ENCODE measurements at places on chromosomes 16 and 17.

GRCh38 chr16:4746991-4747574 lies 12.7 kb downstream of the DNAAF8 start:
- no peak for DNase-seq

DNA sequence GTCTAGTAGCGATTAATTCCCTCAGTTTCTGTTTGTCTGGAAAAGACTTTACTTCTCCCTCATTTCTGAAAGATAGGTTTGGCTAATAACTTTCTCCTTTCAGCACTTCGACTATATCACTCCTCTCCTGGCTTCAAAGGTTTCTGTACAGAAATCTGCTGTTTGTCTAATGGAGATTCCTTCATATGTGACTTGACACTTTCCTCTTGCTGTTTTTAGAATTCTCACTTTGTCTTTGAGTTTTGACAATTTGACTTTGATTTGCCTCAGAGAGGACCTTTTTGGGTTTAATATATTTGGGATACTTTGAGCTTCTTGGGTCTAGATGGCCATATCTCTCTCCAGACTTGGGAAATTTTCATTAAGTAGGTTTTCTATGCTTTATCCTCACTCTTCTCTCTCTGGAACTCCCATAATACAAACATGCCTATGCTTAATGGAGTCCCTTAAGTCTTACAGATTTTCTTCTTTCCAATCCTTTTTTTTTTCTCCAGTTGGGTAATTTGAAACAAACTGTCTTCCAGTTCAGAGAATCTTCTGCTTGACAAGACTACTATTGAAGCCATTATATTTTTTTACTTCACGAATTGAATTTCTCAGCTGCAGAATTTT lies 7.8 kb upstream of the PRSS21 start:
- DNase-seq = no peak

- DNase-seq = no peak
These were observed 2.3 kb downstream of the CMIP start for GRCh38 chr16:81446907-81447268.

- peak; percentile 56 for DNase-seq
These were observed 191.1 kb downstream of the ZFHX3 start for GRCh38 chr16:72856797-72857196.

GRCh38 chr16:85484347-85485300 lies 128.5 kb upstream of the GSE1 start:
- DNase-seq = no peak

GRCh38 chr16:87702325-87702811 lies 63.4 kb downstream of the KLHDC4 start:
- DNase-seq = peak; percentile 96

GRCh38 chr16:54073356-54073755 lies 213.2 kb downstream of the IRX3 start:
- DNase-seq = no peak

GRCh38 chr17:9334536-9335446 lies 240.8 kb downstream of the STX8 start:
- DNase-seq = no peak

DNA sequence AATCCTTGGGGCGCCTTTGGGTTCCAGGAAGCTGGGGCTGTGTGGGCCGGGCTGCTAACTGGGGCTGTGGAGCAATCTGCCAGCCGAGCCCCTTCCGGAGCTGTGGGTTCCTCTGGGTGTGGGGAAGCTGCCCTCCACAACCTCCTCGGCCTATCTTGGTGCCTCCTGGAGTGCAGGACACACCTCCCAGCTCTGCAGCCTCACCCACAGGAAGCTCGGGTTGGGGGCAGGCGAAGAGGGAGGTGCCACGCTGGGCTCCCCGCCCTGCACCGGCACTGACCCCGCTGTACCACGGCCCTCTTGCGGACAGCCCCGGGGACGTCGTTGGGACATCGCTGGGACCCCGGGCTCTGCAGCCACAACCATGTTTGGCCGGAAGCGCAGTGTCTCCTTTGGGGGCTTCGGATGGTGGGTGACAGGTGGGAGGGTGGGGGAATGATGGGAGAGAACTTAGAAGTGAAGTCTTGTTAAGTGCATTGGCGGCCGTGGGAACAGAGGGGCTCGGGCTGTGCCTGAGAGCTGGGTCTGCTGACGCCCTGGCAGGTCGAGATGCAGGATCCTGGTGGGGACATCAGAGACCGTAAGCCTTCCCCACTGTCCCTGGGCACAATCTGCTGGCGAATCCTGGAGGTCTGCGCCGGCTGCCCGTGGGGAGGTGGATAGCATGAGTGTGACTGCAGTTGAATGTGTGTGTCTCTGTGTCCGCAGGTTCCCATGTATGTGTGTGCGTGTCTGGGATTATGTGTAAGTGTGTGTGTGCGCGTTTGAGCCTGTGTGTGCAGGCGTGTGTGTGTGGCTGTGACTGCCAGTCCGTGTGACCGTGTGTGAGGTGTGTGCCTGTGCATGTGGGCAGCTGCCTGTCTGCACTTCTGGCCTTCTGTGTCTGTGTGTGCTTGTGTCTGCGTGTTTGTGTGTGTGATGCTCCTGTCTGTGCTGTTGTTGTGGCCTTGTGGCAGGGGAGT lies at the start of gene RAP1GAP2:
Gene RAP1GAP2 (plus strand): TSS at position 275 of the 962 bp plus-strand sequence. CDS start 90 bp downstream, at position 365.
- no peak for DNase-seq

- peak; percentile 47 for DNase-seq
These were observed 80.8 kb downstream of the GAS7 start for GRCh38 chr17:10117581-10118001.

GRCh38 chr16:81641395-81642106 lies 137.5 kb upstream of the PLCG2 start:
- no peak for DNase-seq

GRCh38 chr16:27572711-27573110 lies 22.8 kb downstream of the KATNIP start:
- DNase-seq = no peak

DNA sequence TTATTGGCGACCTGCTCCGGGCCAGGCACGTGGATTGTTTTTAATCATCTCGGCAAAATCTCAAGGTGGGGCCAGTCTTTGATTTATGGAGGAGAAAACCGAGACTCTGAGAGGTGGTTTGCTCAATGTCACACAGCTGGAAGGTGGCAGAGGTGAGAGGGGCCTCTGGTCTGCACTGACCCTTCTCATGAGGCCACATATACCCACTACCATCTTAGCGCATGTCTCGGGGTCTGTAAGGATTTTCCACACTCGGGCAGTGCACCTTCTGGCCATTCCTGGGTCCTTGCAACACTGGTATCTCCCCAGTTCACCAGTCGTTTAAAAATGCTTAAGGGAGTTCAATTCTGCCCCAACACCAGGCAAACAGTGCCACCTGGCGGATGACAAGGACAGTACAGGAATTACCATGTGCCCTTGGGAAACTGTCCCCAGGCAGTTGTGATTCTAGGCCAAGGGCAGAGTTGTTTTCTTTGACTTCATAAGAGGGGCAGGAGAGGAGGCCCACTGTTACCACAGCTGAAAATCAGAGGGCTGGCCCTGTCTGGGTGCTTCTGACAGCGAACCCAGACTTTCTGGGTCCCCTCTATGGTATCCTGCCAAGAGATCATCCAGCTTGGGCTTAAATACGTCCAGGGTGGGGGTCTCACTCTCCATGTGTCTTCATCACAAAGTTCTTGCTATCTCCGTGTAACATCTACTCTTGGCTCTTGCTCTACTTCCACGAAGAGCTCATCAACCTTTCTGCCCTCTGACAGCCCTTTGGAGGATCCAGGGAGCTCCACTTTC lies 39.4 kb upstream of the RAI1 start:
- DNase-seq = peak; percentile 79

DNA sequence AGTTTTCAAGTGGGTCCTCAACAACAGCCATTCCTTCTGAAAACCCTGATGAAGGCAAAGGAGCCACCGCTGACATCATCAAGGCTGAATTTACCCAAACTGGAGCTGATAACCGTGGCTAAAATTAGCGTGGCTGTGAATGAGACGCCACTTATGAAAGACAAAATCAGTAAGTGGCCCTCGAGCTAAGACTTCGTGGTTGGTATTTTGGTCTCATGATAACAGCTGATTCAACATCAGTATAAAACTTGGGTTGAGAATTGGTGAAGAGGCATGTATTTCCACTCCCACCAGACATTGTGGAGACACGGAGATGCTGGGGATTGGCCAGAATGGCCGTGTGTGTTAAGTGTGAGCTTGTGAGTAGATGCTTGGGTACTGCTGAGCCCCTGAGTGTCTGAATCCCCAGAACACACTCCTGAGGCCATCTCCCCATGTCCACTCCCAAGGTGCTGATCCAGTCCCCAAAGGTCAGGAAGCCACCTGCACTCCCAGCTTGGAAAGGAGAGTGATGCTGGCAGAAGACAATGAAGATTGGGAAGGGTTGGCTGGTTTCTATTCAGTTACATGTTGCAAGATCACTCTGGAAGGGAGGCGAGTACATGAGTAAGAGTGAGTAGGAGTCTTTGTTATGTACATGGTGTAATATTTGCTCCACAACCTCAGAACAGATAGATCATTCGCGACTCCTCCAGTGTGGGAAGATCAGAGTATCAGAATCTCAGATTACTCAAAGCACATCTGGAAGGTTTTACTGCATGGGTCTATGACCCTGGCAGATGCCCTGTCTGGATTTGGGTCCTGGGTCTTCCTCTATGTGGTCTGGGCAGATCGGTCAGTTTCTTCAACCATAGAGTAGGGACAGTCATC lies 207.7 kb downstream of the HS3ST3A1 start:
- no peak for DNase-seq

GRCh38 chr17:44540246-44541084 lies 16.8 kb upstream of the FZD2 start:
- DNase-seq = no peak

GRCh38 chr17:70307430-70308225 lies 138.3 kb downstream of the KCNJ2 start:
- no peak for DNase-seq

GRCh38 chr17:48051283-48051682 lies 3.1 kb downstream of the NFE2L1 start:
- no peak for DNase-seq

DNA sequence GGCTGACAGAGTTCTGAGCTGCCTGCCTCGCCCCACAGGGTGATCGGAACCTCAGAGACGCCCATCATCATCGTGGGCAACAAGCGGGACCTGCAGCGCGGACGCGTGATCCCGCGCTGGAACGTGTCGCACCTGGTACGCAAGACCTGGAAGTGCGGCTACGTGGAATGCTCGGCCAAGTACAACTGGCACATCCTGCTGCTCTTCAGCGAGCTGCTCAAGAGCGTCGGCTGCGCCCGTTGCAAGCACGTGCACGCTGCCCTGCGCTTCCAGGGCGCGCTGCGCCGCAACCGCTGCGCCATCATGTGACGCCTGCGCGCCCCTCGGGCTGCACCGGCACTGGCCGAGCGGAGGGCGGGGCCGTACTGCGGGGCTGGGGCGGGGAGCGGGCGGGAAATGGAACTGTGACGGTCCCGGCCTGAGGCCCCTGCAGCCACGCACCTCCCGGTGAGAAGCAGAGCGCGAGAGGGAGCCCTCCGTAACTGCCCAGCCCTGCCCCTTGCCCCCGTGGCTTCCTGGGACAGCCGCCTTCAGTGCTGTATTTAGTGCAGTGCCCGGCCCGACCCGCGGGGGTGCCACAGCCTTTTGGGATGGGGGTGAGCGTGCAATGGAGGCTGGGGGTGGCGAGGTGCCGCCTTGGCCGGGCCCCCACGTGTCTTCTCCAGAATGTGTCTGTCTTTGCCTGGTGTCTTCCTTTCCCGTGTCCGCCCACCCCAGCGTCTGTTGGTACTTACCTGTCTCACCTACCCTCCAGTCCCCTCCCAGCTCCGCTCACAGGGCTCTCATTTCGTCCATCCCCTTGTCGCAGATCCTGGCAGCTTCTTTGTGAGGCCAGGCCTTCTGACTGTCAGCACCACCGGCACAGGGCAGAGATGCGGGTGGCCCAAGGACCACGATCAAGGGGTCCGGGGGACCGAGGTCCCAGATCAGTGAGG lies 9.8 kb downstream of the RASL10B start:
- no peak for DNase-seq

- DNase-seq = no peak
These were observed 71.5 kb downstream of the GAS7 start for GRCh38 chr17:10126616-10127501.

DNA sequence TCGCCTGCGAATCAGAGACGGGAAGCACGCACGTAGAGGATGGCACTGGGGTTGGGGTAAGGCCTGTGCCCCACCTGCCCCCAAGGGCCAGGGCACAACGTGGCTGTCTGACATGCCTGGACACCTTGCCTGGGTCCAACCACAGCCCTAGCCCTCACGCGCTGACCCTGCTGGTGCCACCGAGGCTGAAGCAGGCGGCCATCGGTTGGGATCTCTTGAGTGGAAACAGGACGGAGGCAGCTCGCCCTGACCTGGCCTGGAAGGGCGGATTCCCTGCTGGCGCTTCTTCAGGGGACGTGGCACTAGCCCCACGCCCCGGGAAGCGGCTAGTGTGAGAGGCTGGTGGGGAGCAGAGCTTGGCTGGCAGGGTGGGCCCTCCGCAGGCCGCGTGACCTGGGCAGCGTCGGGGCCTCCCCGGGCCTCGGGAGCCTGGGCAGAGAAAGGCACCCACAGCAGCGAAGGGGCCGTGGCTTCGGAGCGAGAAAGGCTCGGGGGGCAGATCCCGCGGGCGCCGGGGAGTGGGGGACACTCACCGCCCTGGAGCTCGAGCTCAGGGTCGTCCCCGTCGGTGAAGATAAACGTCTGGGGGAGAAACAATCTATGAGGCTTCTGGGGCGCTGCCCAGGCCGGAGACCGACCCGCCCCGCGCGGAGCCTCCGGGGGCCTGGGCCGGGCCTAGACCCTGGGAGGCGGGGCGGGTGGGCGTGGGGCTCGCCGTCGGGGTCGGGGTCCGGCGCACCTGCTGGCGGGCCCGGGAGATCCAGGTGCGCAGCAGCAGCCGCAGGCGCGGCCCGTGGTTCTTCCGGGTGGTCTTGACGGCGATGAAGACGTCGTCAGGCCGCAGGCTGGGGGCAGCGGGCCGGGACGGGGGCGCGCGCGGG lies 610 bp downstream of the RFNG start:
- no peak for DNase-seq

- no peak for DNase-seq
These were observed 23.1 kb upstream of the ALDH3A1 start for GRCh38 chr17:19770985-19771735.

GRCh38 chr17:38800237-38800760 lies 943 bp upstream of the PIP4K2B start:
- DNase-seq = no peak

DNA sequence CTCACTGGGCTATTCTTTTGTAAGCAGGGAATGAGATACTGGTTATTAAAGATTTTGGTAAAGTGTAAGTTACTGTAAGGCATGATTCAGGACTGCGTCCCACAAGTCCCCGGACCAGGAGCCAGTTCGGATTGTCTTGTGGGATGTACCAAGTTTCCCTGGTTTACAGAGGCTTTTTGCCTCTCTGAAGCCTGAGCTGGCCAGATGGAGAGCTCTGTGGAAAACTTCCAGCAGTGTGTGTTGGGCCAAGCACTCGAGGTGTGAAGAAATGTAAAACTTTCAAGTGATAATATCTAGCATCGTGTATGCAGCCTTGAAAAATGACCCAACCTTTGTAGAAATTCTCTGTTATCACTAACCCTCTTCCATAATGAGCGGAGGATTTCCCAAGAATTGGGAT lies 2.4 kb downstream of the EPN2 start:
- DNase-seq = no peak

GRCh38 chr16:13935408-13935807 lies 15.5 kb downstream of the ERCC4 start:
- DNase-seq = peak; percentile 34
